ENCODE measurements at places on chromosomes 2 and 18. TPM values are rescaled to one million over a fixed set of nuclear protein-coding genes. Genes with fewer than 3 reads are reported as not detected.

- peak; percentile 71 for DNase-seq
Measured at GRCh38 chr18:59056706-59057492, 82.8 kb upstream of the SEC11C start.

DNA sequence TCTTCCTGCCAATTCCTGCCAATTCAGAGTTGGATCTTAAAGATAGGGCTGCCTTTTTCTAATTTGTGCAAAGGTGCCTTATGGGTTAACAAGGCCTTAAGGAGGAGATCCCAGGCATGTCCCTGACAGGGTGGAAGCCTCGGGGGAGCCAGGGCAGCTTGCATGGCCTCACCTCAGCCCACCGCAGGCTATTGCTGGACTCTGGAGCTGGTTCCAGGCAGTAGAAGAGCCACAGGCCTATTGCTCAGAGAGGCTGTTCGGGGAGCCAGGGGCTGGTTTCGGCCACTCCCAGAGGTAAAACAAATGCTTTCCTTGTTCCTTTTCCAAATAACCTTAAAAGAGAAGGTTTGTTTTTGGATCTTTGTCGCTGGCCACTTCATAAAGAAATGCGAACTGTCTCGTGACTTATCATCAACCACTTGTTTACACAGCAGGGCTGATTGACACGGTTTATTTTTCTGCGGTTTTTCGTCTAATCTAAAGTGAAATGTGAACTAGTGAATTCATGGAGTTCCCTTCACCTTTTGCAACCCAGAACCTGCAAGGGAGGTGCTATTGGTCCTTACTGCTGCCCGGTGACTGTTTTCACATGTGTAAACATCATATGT is 108.6 kb downstream of the APOB start:
- DNase-seq, result no peak

- no peak for DNase-seq
Measured at GRCh38 chr2:112488201-112488600, 6.2 kb downstream of the TTL start.

KCMF1 gene
- total RNA-seq, result 15.9 TPM

CTAGE1 gene
- 8.9 TPM for total RNA-seq
